ENCODE measurements at places on chromosomes 3 and 15. TPM values are rescaled to one million over a fixed set of nuclear protein-coding genes. Genes with fewer than 3 reads are reported as not detected.

Gene CHST13
- total RNA-seq: not detected

Gene OTOL1
- not detected for total RNA-seq

Gene CYP1A1
- not detected for total RNA-seq

Gene GNAI2
- total RNA-seq: 204 TPM

Gene MESP1
- 0.22 TPM for total RNA-seq

Gene LINGO1
- total RNA-seq: not detected

Gene KNL1
- 0.59 TPM for total RNA-seq

Gene COPG1
- total RNA-seq: 79.3 TPM

Gene FRMD5
- total RNA-seq: not detected

Gene GOLGA6B
- total RNA-seq: 0.22 TPM

Gene IRAK2
- 1.4 TPM for total RNA-seq

Gene SNRPA1
- total RNA-seq: 222 TPM

Gene TMEM108
- not detected for total RNA-seq

Gene STT3B
- total RNA-seq: 111 TPM

Gene ANKUB1
- not detected for total RNA-seq

Gene NLGN1
- total RNA-seq: not detected

Gene WWTR1
- total RNA-seq: 0.30 TPM

Gene RTP3
- not detected for total RNA-seq

Gene CFAP91
- not detected for total RNA-seq

Gene TMEM40
- total RNA-seq: not detected

Gene KLHL40
- total RNA-seq: not detected

Gene LRRC31
- not detected for total RNA-seq
